ENCODE measurements at places on chromosomes 2 and 18.

GRCh38 chr2:1687254-1687653 lies 57.1 kb downstream of the PXDN start:
- no peak for DNase-seq

DNA sequence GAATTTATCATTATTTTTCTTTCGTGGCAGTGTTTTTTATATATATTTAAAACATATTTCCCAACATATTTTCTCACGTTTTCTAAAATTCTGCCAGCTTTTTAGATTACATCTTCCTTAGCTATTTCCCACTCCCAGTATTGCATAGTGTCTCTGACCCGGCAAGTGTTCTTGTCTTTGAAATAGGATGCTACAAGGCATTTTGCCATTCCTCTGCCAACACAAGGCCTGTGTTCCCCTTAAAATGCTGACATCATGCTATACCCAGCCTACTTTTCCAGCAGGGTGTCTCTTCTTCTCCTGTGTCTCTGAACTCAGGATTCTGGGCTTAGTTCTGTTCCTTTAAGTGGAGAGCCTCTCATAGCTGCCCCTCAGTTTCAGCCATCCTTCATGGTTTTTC lies 115.2 kb downstream of the DIS3L2 start:
- DNase-seq = no peak

DNA sequence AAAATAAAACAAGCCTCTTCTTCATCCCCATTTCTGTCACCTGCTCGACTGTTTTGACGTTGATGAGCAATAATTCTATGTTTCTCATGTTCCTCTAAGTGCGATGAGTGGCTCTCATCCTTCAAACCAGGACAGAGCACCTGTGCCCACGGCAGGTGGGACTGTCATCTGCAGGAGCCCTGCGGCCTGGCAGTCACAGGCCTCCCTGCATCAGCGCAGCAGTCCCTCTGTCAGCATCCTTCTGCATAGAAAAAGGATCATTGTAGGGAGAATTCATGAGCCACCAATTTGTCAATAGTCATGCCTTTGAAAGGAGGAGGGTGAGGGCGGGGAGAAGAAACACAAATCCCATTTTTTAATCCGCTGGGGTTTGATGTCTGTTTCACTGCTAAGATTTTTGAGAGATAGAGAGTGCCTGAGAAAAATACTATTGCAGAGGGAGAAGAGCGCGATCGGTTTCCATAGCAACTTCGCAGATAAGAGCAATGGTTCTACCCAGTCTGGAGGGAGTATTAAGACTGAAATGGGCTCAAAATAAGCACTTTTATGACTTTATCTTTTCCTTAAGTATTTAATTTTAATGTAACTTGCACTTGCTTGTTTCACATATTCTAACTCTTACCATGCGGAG lies 234.3 kb upstream of the NCKAP5 start:
- no peak for DNase-seq

- no peak for DNase-seq
Measured at GRCh38 chr2:12543978-12544558, 172.7 kb upstream of the TRIB2 start.

- no peak for DNase-seq
Measured at GRCh38 chr2:38120829-38121228, 44.9 kb upstream of the CYP1B1 start.

- no peak for DNase-seq
Measured at GRCh38 chr18:48138210-48138609, 207.8 kb upstream of the SMAD2 start.

DNA sequence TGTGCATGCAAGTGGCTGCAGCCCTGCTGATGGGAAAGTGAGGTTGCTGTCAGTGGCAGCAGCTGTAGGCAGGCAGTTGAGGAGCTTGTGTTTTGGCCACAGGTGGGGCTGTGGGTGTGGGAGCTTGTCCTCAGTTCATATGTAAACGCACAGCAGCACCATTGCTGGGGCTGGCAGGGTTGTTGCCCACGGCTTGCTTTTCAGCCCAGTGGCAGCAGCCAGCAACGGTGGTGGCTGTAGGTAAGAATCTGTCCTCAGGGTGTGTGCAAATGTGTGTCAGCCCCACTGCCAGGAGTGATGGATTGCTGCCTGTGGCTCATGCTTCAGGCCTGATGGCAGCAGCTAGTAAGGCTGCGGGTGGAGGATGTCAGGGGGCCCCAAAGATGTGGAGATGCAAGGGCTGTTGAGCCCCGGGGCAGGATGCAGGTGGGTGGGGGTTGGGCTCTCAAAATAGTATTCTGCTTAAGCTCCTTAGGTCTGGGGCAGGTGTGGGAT lies 141.3 kb upstream of the THUMPD2 start:
- DNase-seq = no peak

DNA sequence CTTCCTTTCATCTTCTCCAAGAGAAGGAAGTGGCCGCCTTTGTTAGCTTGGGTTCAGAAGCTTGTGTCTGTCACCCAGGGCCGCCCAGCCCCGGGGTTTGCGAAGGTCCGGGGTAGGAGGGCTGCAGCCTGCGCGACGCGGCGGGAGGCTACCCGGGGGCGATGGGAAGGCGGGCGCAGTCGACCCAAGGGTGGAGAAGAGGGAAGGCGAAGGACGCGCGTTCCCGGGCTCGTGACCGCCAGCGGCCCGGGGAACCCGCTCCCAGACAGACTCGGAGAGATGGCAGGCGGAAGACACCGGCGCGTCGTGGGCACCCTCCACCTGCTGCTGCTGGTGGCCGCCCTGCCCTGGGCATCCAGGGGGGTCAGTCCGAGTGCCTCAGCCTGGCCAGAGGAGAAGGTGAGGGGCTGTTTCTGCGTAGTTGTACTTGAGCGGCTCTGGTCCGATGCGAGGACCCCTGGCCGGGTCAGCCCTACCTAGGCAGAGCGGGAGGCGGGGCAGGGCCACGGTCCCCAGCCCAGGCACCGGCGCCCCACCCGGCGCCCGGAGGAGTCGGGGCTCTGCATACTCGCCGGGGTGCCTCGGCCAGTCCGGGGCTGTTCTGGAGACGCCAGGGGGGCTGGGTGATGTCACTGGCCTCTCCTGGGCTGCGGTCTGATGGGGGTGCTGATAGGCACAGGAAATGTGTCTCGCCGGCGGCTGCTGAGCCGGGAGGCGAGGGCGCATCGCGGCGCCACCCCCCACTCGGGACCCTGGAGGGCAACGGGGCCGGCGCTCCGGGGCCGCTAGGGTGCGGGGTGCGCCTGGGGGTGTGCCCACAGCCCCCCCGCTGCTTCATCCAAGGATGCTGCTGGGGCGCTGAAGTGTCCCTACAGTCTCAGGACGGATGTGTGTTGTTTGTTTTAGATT lies at the start of gene QPCT:
TSS of gene QPCT (plus strand) at position 178 of the 909 bp plus-strand sequence. CDS start at position 280, 102 bp downstream.
- DNase-seq = no peak

DNA sequence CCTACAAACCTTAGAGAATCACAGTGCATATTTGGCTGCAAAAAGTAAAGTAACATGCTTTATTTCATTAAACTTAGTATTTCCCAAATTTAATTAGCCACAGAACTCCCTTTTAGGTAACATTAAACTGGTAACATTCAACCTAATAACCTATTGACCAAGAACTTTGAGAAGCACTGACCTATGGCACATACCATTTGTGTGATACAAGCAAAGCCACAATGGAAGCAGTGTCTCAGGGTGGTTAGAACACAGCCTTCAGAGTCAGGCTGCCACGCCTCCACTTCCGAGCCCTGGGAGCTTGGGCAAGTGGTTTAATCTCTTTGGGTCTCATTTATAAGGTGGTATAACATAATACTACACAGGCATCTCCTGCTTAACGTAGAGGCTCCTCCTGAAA lies 301.4 kb downstream of the PDE11A start:
- no peak for DNase-seq

DNA sequence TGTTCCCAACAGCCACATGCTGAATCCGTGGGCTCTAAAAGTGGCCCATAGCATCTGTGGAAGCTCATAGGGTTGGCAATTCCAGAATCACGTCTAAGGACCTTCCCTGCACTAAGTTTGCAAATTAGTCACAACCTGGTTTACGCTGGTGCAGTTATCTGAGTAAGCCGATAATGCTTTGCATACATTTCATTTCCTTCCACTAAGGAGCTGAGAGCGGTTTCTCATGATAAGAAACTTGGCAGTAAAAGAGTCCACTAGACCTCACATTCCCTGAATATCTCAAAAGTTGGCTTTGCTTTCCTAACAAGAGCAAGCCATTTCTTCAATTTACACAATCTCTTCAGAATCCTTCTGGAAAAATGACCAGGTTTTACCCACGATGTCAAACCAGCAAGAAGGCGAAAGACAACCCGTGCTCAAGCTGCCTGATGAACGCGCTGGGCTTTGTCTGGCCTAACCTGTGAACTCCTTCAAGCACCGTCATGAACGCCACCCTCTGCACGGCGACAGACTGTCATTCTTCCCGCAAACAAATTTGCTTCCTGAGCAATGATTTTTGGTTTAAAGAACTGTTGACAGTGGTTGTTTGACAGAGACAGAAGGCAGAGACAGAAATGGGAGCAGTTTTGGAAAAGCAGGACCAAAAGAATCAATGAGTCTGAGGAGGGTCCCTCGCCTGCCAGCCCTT lies 73.0 kb upstream of the COPS8 start:
- no peak for DNase-seq

DNA sequence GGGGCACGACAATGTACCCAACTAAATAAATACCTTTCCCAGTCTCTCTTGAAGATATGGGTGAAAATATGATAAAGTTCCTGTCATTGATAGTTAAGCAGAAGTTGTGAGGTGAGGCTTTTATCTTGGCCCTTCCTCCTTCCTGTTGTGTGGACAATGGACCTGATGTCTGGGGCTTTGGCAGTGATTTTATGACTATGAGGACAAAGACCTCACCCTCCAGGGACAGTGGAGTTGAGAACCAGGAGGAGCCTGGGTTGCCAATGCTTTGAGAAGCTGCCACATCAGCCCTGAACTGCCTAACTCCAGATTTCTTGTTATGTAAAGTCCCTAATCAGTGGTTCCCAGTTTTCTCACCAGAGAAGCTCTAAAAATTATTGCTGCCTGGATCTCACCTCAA lies 20.8 kb upstream of the MGAT4A start:
- DNase-seq = no peak

DNA sequence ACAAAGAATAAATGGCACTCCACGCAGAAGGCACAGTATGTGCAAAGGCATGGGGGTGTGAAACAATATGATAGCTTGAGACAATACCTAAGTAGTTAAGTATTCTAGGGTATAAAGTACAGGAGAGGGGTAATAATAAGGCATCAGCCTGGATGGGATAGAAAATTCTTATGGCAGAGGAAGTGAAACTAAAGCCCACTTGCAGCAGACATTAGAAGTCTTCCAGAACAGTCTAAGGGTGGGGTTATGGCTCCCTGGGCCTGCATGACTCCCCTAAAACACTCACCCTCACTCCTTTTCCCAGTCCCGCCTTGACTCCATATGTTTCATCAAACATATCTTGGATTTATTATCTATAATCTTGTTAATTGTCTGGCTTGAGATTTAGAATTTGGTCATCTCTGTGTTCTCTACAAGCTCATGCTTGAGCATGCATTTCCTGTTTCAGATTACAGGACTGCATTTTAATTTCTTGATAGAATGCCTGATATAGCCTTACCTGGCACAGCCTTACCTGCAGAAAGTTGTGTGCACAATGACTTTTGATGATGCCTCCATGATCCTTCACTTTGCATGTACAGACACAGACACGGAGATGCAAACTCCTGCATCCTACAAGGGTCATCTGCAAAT lies 28.5 kb upstream of the TMBIM1 start:
- no peak for DNase-seq
